ENCODE measurements at places on chromosomes 2 and 18.

DNA sequence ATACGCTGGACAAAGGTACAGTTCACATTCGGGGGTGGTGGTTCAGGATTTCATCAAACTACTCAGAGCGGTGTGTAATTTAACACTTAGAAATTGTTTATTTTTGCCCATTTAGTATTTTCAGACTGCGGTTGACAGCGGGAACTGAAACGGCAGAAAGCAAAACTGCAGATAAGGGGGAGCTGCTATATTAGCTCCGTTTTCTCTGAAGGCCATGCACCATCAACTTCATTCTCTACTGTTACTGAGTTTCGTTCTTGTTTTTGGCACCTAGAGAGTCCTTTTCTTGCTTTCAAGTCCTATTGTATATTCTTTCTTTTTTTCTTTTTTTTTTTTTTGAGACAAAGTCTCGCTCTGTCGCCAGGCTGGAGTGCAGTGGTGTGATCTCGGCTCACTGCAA, 121.5 kb upstream of the SP3 start:
- ATAC-seq, result no peak

DNA sequence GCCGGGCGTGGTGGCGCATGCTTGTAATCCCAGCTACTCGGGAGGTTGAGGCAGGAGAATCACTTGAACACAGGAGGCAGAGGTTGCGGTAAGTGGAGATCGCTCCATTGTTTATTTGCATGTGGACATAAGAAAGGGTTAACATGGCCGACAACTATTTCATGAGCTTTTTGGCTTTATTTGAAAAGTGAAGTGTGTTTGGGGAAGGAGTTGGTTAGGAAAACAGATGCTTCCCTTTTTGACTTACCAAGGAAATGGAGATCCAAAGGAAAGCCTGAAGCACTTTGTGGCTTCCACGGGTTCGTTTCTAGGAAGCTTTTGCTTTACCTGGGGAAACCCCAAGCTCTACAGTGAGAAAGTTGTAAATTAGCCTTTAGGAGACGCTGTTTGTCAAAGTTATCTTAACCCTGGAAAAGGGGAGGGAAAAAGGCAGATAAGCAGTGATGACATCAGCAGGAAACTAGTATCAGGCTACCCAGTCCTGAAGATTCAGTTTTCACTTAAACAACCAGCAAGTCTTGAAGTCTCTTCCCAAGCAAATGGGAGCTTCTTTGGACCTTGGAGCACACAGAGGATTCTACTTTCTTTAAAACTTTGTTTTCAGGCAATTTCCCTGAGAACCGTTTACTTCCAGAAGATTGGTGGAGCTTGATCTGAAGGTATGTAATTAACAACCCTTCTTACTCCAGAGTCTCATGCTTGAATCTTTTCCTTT, at the start of gene CASP10:
TSS of gene CASP10 (plus strand) at position 492 of the 715 bp plus-strand sequence. CDS start 2,637 bp downstream, outside the sequence.
- no peak for ATAC-seq

GRCh38 chr2:144230448-144231085, 289.4 kb downstream of the ZEB2 start:
- ATAC-seq, result no peak

DNA sequence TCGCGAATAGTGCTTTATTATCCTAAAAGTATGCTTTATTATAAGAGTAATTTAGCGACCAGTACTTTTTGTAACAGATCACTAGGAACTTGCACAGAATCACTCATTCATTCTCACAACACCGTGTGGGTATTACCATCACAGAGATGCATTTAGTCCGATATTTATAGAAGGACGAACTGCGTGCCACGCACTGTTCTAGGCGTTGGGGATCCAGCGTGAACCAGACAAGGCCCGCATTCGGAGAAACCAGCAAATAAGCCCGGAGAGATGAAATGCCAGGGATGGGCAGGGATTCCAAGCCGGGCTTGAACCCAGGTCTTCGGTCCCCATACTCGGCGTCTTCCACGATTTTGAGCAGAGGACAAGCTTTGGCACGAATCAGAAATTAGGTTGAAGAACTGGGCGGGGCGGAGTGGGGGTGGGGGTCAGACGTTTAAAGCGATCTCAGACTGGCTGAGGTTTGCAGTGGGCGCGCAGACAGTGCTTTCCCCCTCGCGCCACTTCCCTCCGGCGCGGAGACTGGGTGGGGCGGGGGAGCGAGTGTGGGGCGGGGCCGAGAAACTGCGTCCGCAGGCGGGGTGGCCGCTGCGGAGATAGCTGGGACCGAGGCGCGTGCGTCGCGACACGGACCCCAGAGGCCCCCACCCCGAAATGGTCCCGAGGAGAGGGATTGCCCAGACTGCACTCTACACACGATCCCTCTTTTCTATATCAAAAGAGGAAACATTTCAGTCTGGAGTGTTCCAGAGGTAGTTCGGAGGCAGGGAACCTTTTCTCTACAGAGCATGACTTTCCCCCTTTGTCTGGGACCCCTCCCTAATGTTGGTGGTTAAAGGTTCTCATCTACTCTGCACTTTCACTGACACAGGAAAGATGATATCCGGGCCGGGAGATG, 1.1 kb upstream of the CXCR4 start:
- ATAC-seq, result no peak

GRCh38 chr2:219453671-219454590, 19.3 kb downstream of the SPEG start:
- ATAC-seq, result peak; percentile 80

DNA sequence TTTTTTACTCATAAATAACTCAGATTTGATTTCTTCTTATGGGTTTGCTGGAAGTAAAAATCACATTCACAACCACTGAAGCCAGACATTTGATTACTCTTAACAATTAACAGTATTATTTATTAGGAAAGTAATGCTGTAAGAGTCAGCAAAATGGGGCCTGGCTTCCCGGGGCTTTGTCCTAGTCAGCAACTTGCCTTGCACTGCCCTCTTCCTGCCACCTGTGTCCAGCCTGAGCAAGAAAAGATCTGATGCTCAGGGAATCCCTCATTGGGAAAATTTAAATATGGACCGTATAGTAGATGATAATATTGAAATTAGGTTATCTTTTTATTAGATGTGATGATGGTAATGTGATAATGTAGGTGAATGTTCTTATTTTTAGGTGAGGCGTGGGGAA, 30.8 kb upstream of the ACYP2 start:
- peak; percentile 65 for ATAC-seq

DNA sequence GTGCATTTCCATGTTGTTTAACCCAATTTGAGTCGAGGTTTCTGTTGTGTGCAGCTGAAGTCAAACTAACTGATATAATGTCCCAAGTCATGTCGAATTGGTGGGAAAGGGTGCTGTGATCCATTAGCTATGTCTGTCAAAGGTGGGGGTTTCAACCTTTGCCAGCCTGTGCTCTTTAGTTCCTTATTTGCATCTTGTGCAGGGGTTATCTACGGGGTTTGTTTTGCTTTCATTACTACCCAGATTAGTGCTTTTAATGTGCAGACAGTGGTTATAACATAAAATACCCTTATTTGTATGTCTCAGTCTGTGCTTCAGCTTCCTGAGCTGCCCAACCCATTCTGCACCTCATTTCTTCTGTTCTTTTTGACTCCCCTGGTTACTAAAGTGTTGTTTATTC, 271.9 kb upstream of the CXCR4 start:
- ATAC-seq, result no peak

DNA sequence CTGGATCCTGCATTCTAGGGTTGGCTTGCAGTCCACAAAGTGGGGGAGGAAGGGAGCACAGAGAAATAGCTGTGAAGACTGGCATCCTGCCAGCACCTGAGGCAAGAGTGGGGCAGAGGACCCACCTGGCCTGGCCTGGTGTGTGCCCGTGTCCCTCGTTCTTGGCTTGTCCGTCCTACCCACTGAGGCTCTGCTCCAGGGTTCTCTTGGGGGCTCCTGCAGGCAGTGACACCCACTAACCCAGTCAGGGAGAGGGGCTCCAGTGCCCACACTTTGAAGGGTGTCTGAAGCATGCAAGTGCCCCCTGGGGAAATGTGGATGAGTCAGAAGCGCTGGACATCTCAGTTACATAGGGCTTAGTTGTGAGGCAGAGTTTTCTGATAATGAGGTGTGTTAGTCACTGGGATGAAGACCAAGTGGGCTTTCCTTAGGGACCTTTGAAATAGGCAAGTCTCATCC, 79.4 kb downstream of the SLC4A3 start:
- ATAC-seq, result peak; percentile 35

GRCh38 chr2:188647430-188648070, 326.6 kb upstream of the COL3A1 start:
- ATAC-seq, result no peak

- no peak for ATAC-seq
Measured at GRCh38 chr18:36953047-36953446, 124.1 kb downstream of the KIAA1328 start.

DNA sequence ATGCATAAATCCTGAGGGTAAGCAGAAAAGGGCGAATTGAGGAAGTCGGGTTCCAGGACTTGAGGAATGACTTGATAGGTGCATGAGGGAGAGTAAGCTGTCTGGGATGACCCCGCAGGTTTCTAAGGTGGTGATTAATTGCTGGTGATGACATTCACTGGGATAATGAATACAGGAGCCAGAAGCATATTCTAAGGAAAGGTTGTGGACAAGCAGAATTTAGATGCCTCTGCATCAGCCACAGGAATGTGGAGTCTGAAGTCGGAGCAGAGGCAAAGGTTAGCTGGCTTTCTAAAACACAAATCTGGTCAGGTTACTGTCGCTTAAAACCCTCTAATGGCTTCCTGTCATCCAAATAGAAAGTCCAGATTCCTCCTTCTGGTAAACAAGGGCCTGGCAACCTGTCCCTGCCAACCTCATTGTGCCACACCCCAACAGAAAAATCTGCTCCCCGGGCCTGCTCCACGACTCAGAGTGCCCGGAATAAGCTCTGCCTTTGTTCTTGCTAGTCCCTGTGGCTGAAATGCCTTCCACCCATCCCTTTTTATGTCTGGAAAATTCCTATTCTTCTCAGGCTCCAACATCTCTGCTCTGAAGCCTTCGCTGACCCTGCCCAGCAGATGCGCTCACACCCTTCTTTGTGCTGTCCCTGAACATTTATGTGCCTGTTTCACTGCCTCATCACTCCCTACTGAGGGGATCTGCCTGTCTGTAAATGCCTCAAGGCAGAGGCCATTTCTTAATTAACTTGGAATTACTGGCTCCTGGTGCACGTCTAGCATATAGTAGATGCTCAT, 11.3 kb upstream of the TMEM214 start:
- peak; percentile 65 for ATAC-seq

- ATAC-seq, result peak; percentile 57
Measured at GRCh38 chr2:63614983-63615945, 26.5 kb downstream of the MDH1 start.

DNA sequence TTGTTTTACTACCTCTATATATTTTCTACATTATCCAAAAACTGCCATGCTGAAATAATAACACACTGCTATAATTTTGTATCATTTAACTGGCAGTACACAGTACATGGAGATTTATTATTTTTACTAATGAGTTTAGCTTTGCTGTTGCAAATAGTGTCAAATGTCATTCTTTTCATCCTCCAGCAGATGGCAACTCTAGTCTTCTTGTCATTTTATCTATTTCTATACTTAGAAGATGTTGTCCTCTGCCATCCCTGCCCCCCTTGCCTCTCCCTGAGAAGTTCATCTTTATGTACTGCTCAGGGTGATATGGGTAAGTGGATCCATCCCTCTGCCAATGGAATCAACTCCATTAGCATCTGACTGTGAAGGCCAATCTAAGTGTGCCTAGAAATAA, 21.7 kb upstream of the LRRTM1 start:
- peak; percentile 91 for ATAC-seq

- ATAC-seq, result no peak
Measured at GRCh38 chr2:48583961-48584360, 33.7 kb upstream of the GTF2A1L start.

GRCh38 chr18:40292985-40293710, 1661.9 kb upstream of the PIK3C3 start:
- no peak for ATAC-seq

GRCh38 chr2:30165050-30165520, 18.3 kb downstream of the YPEL5 start:
- peak; percentile 99 for ATAC-seq

DNA sequence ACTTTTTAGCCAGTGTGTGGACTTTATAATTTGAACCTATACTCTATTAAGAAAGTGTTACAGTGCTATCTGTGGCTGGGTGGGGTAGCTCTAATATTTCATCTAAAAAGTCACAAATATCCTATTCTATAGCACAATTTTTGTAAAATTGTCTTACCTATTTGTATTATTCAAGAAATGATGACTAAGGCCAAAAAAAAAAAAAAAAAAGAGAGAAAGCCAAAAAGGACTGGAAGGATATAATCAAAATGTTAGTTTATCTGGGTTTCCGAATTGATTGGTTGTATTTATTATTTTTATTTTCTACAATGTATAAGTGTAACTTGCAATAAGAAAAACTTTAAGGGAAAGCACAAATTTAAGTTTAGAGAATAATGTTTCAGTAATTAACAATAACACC, 5.5 kb downstream of the ARL6IP6 start:
- ATAC-seq, result no peak

DNA sequence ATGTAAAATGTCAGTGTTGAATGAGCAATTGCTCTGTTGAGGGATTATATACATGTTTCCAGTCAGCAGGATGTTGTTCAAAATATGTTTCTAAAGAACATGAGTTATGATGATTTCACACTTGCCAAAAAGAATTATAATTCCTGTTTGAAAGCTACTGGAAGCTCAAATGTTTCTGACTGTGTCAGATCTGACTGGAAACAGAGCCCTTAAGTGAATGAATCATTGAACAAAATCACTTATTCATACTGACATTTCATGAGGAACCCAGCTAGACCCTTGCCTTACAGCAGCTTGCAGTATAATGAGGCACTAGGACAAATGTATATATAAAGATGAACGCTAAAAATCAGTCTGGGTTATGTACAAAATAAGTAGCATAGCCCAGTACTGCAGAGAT, 35.4 kb upstream of the ITGAV start:
- peak; percentile 52 for ATAC-seq

DNA sequence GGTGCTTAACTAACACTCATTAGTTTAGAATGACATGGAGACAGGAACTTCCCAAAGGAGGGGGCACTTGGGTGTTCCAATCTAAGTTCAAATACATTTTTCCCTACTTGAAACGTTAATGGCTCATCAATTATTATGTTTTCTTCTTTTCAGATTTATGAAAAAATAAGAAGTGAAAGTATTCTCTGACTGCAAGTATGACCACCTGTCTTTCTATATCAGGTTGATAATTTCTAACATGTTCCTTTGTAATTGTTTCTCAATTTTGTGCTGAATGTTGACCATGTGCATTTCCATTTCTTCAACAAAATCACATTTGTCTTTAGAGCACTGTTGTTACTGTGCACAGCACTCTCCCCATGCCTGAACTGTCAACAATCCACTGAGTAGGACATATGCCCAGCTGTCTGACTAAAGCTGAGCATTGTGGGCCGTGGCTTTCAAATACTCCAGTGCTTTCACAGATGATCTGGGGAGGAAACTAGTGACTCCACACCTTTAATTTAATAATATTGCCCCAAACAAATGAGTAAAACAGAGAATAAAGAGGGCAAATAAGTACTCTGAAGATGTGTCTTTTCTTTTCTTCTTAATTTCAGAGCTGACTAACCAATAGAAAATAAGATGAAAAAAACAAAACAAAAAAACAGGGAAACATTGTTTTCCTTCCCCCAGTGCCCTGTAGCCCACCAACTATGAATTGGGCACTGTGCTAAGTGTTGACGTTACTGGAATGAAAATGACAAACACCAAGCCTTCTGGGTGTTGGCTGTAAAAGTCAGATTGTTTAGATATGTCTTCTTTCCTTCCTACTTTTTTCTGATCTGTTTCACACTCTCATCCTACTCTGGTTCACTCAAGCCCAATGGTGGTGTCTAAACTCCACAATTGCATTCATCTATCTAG, 16.0 kb downstream of the LANCL1 start:
- no peak for ATAC-seq

- ATAC-seq, result no peak
Measured at GRCh38 chr2:240247868-240248720, 107.6 kb upstream of the OTOS start.

GRCh38 chr2:102120701-102121159, 21.8 kb upstream of the IL1R1 start:
- no peak for ATAC-seq

GRCh38 chr2:236663287-236664101, 93.9 kb downstream of the ACKR3 start:
- ATAC-seq, result no peak
